ENCODE measurements at places on chromosomes 6 and 20. TPM values are rescaled to one million over a fixed set of nuclear protein-coding genes. Genes with fewer than 3 reads are reported as not detected.

Gene DEFB124
- not detected for polyA plus RNA-seq

Gene RFX6
- polyA plus RNA-seq = not detected

Gene CLIC5
- polyA plus RNA-seq = 233 TPM

- no peak for DNase-seq
These were observed 10.6 kb downstream of the ARMH2 start for GRCh38 chr6:24788031-24788665.

GRCh38 chr6:4093288-4093687, 14.4 kb upstream of the FAM217A start:
- no peak for DNase-seq

- no peak for DNase-seq
These were observed 660.2 kb downstream of the HTR1B start for GRCh38 chr6:76803038-76803580.

DNA sequence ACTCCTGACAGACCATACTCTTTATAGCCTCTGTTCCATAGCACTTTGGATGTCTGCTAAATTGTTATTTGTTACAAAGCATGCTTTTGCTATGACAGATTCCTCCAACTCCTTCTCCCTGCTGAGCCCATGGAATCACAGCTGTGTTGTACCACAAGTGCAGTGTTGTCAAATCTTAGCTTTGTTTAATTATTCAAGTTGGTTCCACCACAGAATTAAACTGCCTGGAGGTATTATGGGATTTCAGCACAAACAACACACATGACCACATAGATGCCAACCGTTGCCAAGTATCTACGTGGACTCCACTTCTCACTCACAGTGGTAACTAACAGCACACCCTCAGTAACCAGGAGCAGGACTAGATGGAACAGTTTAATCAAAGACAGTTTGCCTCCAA, 32.7 kb upstream of the MARCKS start:
- DNase-seq = no peak

DNA sequence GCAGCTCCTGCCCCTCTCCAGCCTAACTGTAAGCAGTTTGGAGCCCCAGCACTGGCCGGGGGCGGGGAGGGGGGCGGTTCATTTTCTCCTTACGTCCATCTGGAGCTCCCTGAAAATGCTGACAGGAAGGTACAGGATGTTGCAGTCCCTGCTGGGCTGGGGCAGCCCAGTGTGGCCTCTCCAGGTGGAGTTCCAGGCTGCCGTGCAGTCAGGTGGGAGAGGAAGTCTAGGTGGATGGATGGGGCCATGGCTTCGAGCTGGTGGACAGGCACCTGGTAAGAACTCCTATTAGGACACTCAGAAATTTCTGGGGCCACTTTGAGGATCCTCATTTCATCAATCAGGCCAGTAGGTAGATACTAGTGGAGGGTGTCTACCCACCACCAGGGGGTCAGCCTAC, 295.2 kb downstream of the CDH26 start:
- no peak for DNase-seq

DNA sequence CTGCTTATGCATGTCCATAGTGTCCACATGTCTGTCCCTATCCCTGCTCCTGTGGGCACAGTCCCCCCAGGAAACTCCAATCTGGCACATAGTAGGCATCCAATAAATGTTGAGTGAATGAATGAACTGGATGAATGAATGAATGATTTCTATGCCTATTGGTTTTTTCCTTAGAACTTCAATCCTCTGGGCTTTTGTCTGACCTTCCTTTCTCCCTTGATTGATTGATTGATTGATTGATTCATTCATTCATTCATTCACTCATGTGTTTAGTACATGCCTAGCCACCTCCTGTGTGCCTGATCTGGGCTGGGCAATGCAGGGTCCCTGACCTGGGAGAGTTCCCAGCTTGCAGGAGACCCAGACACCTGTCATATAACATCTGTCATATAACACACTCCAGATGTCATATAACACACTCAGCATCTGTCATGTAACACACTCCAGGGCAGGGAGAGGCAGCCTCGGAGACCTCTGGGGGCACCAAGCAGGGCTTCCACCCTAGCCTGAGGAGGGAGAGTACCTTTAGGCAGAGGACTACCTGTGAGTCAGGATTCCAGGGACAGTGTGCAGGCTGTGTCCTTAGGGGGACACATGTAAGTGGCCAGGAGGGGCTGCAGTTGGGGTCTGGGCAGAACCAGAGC, 17.9 kb downstream of the VSTM2L start:
- DNase-seq = no peak
